ENCODE measurements at places on chromosomes 4 and X. TPM values are rescaled to one million over a fixed set of nuclear protein-coding genes. Genes with fewer than 3 reads are reported as not detected.

GRCh38 chrX:10223276-10223675 lies 66.5 kb downstream of the CLCN4 start:
- no peak overlapping the region for H3K27ac ChIP-seq
- H3K36me3 ChIP-seq: no peaks in the 10 kb centered on the region
- no peaks in the 10 kb centered on the region for H3K4me1 ChIP-seq
- H3K4me3 ChIP-seq: no peak overlapping the region

- DNase-seq: no peak
- no peak overlapping the region for H3K27ac ChIP-seq
- no peak overlapping the region for H3K4me3 ChIP-seq
- no peaks in the 10 kb centered on the region for H3K4me1 ChIP-seq
Observed at GRCh38 chr4:24213961-24214360, 324.1 kb upstream of the PPARGC1A start.

ARR3 gene
- total RNA-seq: not detected

GRCh38 chrX:110331444-110332030 lies 13.7 kb upstream of the AMMECR1 start:
- H3K4me1 ChIP-seq: no peaks in the 10 kb centered on the region
- no peaks in the 10 kb centered on the region for H3K27me3 ChIP-seq
- H3K4me3 ChIP-seq: no peak overlapping the region
- no peaks in the 10 kb centered on the region for H3K36me3 ChIP-seq
- no peak overlapping the region for H3K27ac ChIP-seq
- DNase-seq: no peak

DNA sequence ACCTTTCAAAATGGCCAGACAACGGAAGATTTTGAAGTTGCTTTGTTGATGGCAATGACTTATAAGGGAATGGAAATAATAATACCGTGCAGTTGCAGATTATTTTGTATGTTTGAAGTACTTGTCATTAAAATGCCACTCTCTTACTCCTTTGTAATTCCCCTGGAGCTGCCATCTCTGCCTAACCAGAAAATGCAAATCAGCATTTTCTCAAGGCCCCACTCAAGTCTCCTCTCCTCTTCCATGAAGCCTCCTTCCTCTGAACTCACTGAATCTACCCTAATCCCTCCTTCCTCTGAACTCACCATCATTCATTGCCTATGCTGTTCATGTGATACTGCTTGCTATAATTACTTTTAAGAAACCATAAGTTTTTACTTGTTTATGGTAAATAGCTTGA lies 60.2 kb upstream of the RBPJ start:
- H3K27ac ChIP-seq: no peak overlapping the region
- no peaks in the 10 kb centered on the region for H3K27me3 ChIP-seq
- no peaks in the 10 kb centered on the region for H3K36me3 ChIP-seq

GRCh38 chr4:187064033-187064432 lies 340.4 kb upstream of the FAT1 start:
- no peaks in the 10 kb centered on the region for H3K27me3 ChIP-seq
- no peaks in the 10 kb centered on the region for H3K4me1 ChIP-seq
- H3K27ac ChIP-seq: no peak overlapping the region
- no peaks in the 10 kb centered on the region for H3K36me3 ChIP-seq
- DNase-seq: no peak

GRCh38 chrX:64975491-64975890 lies 759 bp downstream of the ZC4H2 start:
- peak overlapping the region; percentile 39 for H3K4me3 ChIP-seq
- peak overlapping the region; percentile 24 for H3K27ac ChIP-seq
- DNase-seq: no peak

DNA sequence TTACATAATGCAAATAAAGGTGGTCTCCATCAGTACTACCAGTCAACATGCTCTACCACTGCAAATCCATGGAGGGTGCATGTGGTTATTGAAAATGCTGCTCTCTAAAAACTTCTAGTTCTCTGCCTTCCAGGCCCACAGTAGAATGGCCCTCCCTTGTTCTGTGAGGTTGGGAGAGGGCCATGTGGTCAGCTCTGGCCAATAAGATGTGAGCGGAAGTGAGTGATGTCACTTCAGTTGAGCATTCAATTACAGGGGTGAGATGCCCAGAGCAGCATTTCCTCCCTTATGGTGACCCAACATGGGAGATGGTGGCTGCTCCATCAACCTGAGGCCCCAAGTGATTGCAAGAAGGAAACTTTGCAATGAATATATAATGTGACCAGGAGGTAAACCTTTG lies 148.8 kb downstream of the CPEB2 start:
- no peaks in the 10 kb centered on the region for H3K27me3 ChIP-seq
- DNase-seq: no peak
- peaks cover 18% of the 10 kb centered on the region for H3K4me1 ChIP-seq
- H3K36me3 ChIP-seq: no peaks in the 10 kb centered on the region
- H3K4me3 ChIP-seq: no peak overlapping the region
- H3K27ac ChIP-seq: no peak overlapping the region

DNA sequence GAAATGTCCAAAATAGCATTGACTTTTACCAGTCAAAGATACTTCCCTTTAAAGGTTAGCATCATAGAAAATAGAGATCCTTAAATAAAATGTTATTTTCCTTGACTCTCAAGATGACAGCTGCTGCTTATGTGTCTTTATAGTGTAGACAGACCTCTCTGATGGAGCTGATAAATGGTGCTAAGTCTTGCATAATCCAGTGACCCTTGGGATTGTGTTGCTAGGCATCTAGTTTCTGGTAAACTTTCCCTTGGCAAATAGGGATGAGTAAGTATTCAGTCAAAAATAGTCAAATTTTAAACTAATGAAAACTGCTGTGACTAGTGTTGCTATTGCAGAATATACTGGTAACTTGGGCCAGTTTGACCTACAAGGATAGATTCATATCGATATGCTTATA lies 53.6 kb downstream of the MBNL3 start:
- DNase-seq: no peak
- no peak overlapping the region for H3K4me3 ChIP-seq
- H3K27ac ChIP-seq: no peak overlapping the region
- H3K36me3 ChIP-seq: no peaks in the 10 kb centered on the region
- H3K4me1 ChIP-seq: no peaks in the 10 kb centered on the region
- H3K27me3 ChIP-seq: no peaks in the 10 kb centered on the region

DNA sequence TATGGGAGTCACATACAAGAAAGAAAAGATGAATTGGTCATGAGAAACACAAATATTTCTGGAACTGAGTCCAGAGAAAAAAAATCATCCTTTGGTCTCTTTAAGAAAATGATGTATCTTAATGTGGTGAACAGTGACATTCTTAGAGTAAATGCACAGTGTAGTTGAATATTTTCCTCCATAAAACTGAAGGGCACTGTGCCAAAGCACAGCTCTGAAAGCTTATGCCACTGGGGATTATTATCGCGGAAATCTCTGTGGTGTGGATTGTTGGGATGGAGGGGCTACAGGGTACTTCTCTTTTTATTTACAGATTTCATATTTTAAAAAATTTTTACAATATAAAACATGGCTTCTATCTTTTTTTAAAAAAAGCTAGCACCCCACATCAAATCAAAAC lies 908.1 kb downstream of the CCSER1 start:
- no peaks in the 10 kb centered on the region for H3K4me1 ChIP-seq
- no peak overlapping the region for H3K4me3 ChIP-seq
- DNase-seq: no peak
- H3K27me3 ChIP-seq: no peaks in the 10 kb centered on the region
- H3K36me3 ChIP-seq: no peaks in the 10 kb centered on the region
- no peak overlapping the region for H3K27ac ChIP-seq

DNA sequence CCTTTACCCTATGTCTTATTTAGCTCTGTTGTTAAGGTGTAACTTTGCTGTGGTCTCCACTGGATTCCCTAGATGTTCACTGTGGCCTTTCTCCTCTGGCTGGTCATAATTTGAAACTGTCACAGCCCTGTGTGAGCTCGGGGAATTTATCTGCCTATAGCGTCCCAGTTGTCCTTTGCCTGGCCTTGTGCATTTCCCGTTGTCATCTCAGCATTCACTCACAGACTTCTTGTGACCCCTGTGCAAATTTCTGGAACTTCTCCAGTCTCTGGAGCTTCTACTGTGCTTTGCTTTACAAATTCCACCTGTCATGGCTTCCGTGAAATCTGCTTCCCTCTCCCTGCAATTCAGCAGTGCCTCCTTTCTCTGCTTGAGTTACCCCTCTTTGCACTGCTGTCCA lies 106.7 kb downstream of the WWC2 start:
- no peak overlapping the region for H3K27ac ChIP-seq
- no peaks in the 10 kb centered on the region for H3K27me3 ChIP-seq
- no peak overlapping the region for H3K4me3 ChIP-seq
- peaks cover 21% of the 10 kb centered on the region for H3K36me3 ChIP-seq
- peaks cover 2% of the 10 kb centered on the region for H3K4me1 ChIP-seq
- no peak for DNase-seq

NCAPG gene
- total RNA-seq: 3.8 TPM

STEEP1 gene
- 31.1 TPM for total RNA-seq

DNA sequence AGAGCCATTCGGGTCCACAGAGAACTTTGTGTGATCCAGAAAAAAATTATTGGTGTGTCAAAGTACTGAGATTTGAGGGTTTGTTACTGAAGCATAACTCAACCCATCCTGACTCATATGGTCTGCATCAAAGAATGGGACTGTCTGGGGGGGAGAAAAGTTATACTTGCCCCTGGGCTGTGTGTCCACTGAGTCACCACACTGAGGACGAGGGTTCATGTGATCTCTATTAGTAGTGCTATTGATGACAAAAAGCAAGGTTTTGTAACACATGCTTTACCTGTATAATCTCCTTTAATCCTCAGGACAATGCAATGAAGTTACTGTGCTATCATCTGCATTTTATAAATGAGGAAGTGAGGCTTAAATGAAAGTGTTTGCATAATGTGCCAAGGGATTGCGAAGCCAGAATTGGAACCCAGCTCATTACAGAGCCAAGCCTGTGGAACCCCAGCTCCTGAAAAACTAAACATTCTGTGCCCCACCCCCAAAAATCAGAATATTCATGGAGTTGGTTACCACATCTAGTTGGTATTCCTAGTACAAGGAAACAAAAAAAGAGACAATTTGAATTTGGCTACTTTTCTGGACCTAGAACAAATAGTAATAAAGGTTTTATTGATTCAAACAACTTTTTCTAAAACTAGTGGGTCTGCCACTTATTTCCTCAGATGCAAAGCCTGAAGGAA lies 31.2 kb downstream of the CCDC149 start:
- H3K4me1 ChIP-seq: no peaks in the 10 kb centered on the region
- no peaks in the 10 kb centered on the region for H3K36me3 ChIP-seq
- H3K27ac ChIP-seq: no peak overlapping the region
- no peak overlapping the region for H3K4me3 ChIP-seq
- no peaks in the 10 kb centered on the region for H3K27me3 ChIP-seq
- no peak for DNase-seq

UNC5C gene
- 0.31 TPM for total RNA-seq

DNA sequence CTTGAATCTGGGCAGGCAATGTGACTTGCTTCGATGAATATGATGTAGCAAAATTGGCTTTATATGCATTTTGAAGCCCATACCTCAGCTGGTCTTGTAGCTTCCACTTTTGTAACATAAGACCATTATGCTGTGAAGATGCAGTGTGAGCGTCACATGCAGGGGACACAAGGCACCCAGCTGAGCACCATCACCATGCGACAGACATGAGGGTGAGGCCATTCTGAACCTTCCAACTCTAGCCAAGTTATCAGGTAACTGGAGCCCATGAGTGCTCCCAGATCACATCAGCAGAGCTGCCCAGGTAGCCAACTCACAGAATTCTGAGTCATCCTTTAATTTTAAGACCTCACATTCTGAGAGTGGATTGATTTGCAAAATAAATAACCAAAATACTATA lies 705.9 kb downstream of the FSTL5 start:
- no peak overlapping the region for H3K27ac ChIP-seq
- no peak overlapping the region for H3K4me3 ChIP-seq
- H3K4me1 ChIP-seq: no peaks in the 10 kb centered on the region
- no peak for DNase-seq
- H3K36me3 ChIP-seq: no peaks in the 10 kb centered on the region
- no peaks in the 10 kb centered on the region for H3K27me3 ChIP-seq

DNA sequence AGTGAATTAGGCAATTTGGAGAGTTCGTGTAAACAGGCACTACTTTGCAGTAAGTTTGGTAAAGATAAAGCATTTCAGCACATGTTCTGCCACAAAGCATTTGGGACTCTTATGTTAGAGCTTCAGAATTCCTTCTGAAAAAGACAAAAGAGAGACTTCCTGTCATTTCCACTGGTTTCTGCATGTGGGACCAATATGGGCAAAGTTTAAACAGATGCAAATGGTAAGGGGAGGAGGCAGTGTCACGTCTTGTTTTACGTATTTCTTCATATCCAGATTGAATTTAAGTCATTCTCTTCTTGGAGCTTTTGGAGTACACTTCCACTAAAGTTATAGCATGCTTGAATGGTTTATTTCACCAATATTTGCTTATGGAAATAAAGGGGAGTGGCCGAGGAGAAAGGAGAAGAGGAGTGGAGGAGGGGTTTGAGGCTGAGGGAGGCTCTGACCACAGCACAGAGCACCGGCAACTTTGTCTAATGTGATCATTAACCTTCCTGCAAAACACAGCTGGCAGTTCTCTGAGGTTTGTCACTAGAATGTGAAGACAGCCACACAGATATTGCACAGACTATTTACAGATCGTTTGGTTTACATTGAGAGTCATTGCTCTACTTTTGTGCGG lies at the start of gene APELA:
Gene APELA (plus strand): TSS at position 479 of the 625 bp plus-strand sequence. CDS start 154 bp downstream, outside the sequence.
- no peaks in the 10 kb centered on the region for H3K36me3 ChIP-seq
- no peaks in the 10 kb centered on the region for H3K27me3 ChIP-seq
- H3K4me3 ChIP-seq: no peak within 1 kb of the TSS
- no peak within 1 kb of the TSS for H3K27ac ChIP-seq
- no peaks in the 10 kb centered on the region for H3K4me1 ChIP-seq
- DNase-seq: no peak

DNA sequence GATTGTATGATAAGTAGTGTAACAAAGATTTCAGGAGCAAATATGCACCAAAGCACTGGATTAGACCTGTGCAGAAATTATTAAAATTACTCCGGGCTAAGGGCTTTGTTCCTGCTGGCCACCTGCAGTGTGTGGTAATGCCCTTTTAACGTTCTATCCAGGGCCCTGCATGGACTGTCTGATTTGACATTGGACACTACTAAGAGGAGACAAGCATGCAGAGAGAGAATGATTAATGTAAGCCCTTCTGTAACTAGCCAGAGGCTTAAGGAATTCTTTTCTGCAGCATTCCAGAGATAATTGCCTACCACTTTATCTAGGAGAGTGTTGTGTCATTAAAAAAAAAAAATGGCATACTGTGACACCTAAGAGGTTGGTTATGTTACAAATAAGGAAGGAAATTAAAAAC lies 117.0 kb downstream of the PCDH7 start:
- no peak overlapping the region for H3K27ac ChIP-seq
- H3K36me3 ChIP-seq: no peaks in the 10 kb centered on the region
- no peaks in the 10 kb centered on the region for H3K27me3 ChIP-seq
- no peak overlapping the region for H3K4me3 ChIP-seq

DNA sequence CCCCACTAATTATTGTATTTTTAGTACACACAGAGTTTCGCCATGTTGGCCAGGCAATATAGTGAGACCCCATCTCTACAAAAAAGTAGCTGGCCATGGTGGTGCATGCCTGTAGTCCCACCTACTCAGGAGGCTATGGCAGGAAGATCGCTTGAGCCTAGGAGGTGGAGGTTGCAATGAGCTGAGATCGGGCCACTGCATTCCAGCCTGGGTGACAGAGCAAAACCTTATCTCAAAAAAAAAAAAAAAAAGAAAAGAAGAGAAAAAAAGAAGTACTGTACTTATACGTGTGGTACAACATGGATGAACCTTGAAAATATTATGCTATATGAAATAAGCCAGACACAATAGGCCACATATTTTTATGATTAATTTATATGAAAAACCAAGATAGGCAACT lies 9.9 kb upstream of the WDR45 start:
- no peaks in the 10 kb centered on the region for H3K27me3 ChIP-seq
- DNase-seq: no peak
- no peaks in the 10 kb centered on the region for H3K4me1 ChIP-seq

PPP1R2C gene
- total RNA-seq: not detected

MTCP1 gene
- 1.8 TPM for total RNA-seq

GAB3 gene
- 2.5 TPM for total RNA-seq

GC gene
- total RNA-seq: not detected

Data from esophagus squamous epithelium (tissue), 5 donors.